ENCODE measurements at places on chromosomes 2 and 18.

DNA sequence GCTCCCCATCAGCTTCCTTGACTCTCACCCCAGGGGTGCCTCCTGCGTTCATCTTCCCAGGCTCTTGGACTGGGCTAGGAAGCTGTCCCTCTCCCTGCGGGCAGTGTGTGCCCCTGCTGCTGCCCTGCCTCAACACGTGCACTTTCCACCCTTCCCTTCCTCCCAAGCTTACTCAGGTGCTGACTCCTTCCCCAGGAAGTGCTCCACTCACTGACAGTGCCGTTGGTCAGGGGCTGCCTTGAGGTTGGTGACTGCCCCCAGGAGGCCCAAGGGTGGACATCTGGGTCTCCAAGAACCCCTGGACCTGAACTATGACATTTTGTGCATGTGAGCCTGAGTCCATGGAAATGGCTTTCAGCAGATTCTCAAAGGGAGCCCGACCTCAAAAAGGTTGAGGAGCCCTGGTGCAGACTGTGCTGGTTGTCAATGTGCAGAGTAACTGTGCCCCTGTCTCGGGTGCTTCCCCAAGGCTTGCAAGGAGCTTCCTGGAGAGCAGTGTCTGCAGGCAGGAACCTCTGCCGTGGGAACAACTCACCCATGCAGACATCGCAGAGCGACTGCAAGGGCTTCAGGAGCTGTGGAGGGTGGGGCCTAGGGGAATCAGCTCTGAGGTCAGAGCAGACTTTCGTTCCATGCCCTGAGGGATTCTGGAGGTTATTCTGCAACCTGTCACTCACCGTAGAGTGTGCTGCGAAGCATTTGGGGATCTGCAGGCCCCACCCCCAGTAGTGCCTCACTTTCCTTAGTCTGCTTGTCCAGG, 116.5 kb upstream of the MCFD2 start:
- no peak for DNase-seq

DNA sequence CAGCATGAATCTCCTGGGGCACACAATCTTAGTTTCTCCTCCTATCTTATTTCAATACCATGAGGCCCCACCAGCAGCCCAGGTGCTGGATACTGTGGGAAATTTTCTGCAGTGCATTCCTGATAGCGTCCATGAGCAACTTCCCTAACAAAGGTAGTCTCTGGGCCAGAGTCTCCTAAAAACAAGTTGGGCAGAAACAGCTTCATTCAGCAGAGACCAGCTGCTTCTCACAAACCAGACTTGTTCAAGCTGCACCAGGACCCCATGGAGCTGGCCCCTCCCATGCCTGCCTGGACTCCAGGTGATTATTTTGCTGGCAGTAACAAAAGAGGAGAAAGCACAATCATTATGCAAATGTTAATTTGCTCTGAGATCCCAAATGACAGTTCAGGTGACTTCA, 31.4 kb downstream of the MYO5B start:
- DNase-seq, result no peak

GRCh38 chr2:221203856-221204255, 368.2 kb downstream of the EPHA4 start:
- no peak for DNase-seq

DNA sequence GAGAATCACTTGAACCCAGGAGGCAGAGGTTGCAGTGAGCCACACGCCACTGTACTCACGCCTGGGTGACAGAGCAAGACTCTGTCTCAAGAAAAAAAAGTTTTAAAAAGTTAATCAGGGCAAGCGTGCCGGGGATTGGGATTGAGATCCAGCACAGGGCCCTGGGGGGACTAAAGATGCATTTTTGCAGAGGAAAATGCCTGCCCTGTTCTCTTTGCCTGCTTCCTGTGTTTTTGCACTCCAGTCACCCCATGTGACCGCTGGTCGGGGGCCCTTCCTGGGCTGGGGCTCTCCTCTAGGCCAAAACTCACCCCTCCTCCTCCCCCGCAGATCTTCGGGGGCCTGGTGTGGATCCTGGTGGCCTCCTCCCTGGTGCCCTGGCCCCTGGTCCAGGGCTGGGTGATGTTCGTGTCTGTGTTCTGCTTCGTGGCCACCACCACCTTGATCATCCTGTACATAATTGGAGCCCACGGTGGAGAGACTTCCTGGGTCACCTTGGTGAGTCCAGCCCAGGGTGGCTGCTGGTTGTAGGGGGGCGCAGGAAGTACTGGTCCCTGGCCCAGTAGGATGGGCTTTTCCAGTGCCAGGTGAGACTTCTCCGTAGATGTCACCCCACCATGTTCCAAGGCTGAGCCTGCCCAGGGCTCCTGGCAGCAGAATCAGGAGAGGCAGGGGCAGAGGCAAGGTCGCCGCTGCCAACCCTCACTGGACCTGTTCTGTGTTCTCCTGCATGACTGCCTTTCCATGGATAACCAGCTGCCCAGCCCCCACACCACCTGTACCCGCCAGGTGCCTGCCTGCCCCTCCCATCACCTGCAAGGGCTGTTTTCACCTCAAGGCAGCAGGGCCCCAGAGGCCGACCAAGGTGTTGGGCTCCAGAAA, 22.4 kb downstream of the MAL start:
- no peak for DNase-seq

GRCh38 chr2:105924932-105925331, 180.2 kb downstream of the NCK2 start:
- DNase-seq, result no peak

- DNase-seq, result no peak
Observed at GRCh38 chr2:37571587-37572136, 99.8 kb downstream of the CDC42EP3 start.

GRCh38 chr2:174597345-174598047, at the start of gene WIPF1:
Gene WIPF1, minus strand, starts transcription at chr2:174597804. Its CDS starts 12,231 bp downstream, at chr2:174585573.
- no peak for DNase-seq

DNA sequence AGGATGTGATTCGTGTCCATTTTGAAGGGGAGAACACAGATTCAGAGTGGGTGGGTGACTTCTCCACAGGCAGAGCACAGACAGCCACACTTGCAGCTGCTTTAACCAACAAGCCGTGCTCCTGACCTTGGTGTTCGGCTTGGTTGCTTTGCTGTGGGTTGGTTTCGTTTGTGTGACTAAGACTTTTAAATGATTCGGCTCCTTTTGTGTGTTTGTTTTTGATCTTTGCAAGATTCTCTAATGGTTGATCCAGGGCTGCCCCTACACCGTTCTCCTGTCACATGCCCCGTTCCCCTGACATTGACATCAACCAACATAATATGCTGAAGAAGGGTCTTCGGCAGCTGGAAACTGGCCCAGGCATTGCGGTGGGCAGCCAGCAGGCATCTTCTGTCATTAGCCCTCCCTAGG, 95.9 kb upstream of the MBOAT2 start:
- no peak for DNase-seq

DNA sequence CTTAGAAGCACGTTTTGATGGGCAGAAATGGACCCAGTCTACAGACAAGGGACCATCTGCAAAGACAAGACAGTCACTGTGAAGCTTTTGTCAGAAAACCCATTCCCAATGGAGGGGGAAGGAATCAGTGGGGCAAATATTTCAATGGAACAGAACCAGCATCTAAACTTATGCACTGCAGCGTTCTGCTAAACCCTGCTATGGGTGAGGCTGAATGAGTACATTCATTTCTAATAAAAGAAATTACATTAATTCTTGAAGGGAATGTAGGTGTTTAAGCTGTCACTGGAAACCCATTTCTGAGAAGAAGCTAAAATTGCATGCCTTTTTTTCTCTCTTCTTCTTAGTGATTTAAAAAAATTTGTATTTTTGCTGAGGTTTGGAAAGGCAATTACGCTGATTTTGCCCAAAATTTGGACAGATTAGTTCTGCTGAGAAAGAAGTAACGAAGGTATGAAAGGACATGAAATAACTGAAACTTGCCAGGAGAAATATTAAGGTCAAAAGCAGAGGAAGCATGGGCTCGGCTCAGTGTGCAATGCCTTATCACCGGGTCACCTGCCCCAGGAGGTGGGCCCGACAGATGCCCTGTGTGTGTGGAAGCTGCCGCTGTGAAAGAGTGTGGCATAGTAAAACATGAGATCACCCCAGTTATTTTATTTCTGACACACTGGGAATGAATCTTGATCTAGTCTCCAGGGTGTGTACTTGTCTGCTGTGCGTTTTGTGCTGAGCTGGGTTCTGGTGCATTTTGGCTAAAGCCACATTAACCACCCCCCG, 24.2 kb downstream of the SH3RF3 start:
- no peak for DNase-seq

GRCh38 chr2:154244932-154245331, 373.2 kb downstream of the GALNT13 start:
- DNase-seq, result no peak

DNA sequence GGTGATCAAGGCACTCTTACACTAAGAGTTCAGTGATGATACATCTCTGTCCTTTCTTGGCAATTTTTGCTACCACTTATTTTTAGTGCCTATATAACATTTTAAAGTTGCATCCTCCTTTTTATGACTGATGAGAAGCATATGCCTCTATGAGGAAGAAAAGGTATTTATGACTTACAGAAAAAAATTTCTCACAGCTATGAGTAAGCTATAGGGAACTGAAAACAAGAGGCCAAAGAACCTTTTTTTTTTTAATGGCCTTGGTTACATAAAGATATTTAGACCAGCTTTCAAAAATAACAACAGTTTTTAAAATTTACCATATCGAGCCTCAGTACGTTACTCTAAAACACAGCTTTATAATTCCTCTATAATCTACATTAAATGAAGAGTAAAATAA, 21.3 kb downstream of the MBD5 start:
- DNase-seq, result no peak

GRCh38 chr18:2316751-2317696, 254.3 kb downstream of the METTL4 start:
- no peak for DNase-seq

- DNase-seq, result no peak
Observed at GRCh38 chr2:23566241-23567142, 181.5 kb downstream of the KLHL29 start.

GRCh38 chr2:43340945-43341356, 114.5 kb upstream of the ZFP36L2 start:
- no peak for DNase-seq

GRCh38 chr2:64679673-64680425, 26.1 kb upstream of the SERTAD2 start:
- no peak for DNase-seq

GRCh38 chr2:174337337-174338146, 2.8 kb downstream of the SP9 start:
- DNase-seq, result no peak

- no peak for DNase-seq
Observed at GRCh38 chr2:74457129-74457548, 1.1 kb upstream of the WBP1 start.

DNA sequence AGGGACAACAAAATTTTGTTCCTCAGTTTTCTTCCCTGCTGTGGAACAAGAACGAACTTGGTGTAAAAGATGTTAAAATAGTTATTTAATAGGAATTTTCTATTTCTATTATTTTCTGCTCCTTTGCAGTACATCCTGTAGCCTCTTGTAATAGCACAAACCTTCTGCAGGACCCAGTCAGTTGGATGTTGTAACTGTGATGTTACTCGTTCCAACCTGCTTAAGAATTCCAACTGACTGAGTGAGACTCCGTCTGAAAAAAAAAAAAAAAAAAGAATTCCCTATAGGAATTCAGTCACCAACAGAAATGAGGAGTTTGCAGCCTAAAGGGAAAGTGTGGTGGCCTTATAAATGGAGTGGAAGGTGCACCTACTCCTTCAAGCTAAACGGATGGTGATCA, 46.4 kb upstream of the CDH20 start:
- DNase-seq, result no peak

GRCh38 chr2:102278720-102279390, 32.5 kb upstream of the IL1RL1 start:
- no peak for DNase-seq
